Immature natural killer cell (primary cell): ENCODE measurements at places on chromosomes 5 and 9.
A peak's percentile ranks its signal among the peaks of the same experiment; 100 is the strongest.

- DNase-seq = no peak
- no peak overlapping the region for H3K4me3 ChIP-seq
- no peaks in the 10 kb centered on the region for H3K4me1 ChIP-seq
- H3K27ac ChIP-seq = no peak overlapping the region
- H3K27me3 ChIP-seq = peaks cover 3% of the 10 kb centered on the region
Observed at GRCh38 chr5:2705861-2706260, 45.6 kb downstream of the IRX2 start.

- H3K27ac ChIP-seq = peak overlapping the region; percentile 98
- H3K27me3 ChIP-seq = peaks cover 16% of the 10 kb centered on the region
- H3K4me1 ChIP-seq = peaks cover 84% of the 10 kb centered on the region
Observed at GRCh38 chr9:127779136-127779981, 893 bp upstream of the SH2D3C start.

- no peak for DNase-seq
- H3K27ac ChIP-seq = no peak overlapping the region
- no peak overlapping the region for H3K4me3 ChIP-seq
- no peaks in the 10 kb centered on the region for H3K36me3 ChIP-seq
- peaks cover 2% of the 10 kb centered on the region for H3K27me3 ChIP-seq
Observed at GRCh38 chr5:38716516-38716915, 129.3 kb upstream of the OSMR start.

GRCh38 chr9:80995759-80996158 lies 693.6 kb downstream of the TLE1 start:
- no peak overlapping the region for H3K27ac ChIP-seq
- H3K36me3 ChIP-seq = no peaks in the 10 kb centered on the region
- H3K27me3 ChIP-seq = no peaks in the 10 kb centered on the region
- H3K4me1 ChIP-seq = no peaks in the 10 kb centered on the region

DNA sequence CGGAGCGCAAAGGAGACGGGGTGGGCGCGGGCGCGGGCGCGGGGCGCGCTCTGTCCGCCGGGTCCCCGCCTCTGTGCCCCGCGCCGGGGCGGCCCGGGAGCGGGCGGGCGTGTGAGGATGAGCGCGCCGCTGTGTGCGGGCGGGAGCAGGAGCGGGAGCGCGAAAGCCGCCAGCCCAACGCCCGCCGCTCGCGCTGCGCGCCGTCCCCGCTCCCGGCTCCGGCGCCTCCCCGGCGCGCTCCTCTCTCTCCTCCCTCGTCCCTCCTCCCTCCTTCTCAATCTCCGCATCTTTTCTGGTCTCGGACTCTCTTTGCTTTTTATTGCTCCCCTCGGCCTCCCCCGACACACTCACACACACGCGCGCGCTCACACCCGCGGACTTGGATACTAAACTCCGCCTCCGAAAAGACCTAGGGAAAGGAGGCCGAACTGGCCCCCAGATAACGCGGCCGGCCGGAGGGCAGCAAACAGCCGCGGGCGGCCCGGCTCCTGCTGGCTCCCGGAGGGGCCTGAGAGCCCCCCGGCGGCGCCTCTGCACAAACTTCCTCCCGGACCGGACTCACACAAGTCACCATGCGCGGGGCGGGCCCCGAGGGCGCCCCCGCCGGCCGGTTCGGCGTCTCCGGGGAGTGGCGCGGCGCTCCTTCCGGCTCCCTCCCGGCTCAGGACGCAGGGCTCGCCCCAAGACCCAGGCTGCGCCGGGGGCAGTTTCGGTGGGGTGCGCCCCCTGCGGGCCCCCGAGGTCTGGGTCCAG lies at the start of gene FIBCD1:
Gene FIBCD1, minus strand, starts transcription at position 596 of the 753 bp plus-strand sequence. CDS start 640 bp downstream, outside the sequence.
- H3K4me1 ChIP-seq = peaks cover 7% of the 10 kb centered on the region
- no peak for DNase-seq
- H3K36me3 ChIP-seq = peaks cover 4% of the 10 kb centered on the region
- no peak within 1 kb of the TSS for H3K27ac ChIP-seq
- peaks cover 36% of the 10 kb centered on the region for H3K27me3 ChIP-seq

DNA sequence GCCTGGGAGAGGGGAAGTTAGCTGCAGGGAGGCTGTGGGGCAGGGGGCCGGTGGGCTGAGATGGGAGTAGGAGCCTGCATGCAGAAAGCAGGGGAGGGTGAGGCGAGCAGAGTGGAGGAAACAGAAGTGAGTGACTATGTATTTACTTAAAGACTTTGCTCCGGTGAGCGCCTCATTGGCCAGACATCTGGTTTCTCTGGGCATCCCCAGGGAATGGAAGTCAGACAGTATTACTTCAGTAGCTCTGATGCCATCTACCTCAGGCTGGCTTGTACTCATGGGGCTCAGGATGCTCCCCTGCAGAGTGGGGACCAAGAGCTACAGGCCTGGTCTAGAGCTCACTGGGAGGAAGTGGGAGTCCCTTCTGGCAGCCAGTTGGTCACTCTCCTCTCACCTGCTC lies 78.2 kb upstream of the ARAP3 start:
- no peak overlapping the region for H3K27ac ChIP-seq
- no peak overlapping the region for H3K4me3 ChIP-seq
- DNase-seq = no peak

GRCh38 chr9:96217294-96217707 lies 84.7 kb downstream of the HSD17B3 start:
- H3K27me3 ChIP-seq = peaks cover 13% of the 10 kb centered on the region
- H3K4me3 ChIP-seq = peak overlapping the region; percentile 65
- no peaks in the 10 kb centered on the region for H3K36me3 ChIP-seq
- peaks cover 21% of the 10 kb centered on the region for H3K4me1 ChIP-seq
- DNase-seq = no peak
- H3K27ac ChIP-seq = no peak overlapping the region

GRCh38 chr9:110767559-110768063 lies 99.0 kb downstream of the MUSK start:
- peaks cover 3% of the 10 kb centered on the region for H3K27me3 ChIP-seq
- H3K27ac ChIP-seq = no peak overlapping the region
- H3K4me1 ChIP-seq = no peaks in the 10 kb centered on the region
- no peak overlapping the region for H3K4me3 ChIP-seq

DNA sequence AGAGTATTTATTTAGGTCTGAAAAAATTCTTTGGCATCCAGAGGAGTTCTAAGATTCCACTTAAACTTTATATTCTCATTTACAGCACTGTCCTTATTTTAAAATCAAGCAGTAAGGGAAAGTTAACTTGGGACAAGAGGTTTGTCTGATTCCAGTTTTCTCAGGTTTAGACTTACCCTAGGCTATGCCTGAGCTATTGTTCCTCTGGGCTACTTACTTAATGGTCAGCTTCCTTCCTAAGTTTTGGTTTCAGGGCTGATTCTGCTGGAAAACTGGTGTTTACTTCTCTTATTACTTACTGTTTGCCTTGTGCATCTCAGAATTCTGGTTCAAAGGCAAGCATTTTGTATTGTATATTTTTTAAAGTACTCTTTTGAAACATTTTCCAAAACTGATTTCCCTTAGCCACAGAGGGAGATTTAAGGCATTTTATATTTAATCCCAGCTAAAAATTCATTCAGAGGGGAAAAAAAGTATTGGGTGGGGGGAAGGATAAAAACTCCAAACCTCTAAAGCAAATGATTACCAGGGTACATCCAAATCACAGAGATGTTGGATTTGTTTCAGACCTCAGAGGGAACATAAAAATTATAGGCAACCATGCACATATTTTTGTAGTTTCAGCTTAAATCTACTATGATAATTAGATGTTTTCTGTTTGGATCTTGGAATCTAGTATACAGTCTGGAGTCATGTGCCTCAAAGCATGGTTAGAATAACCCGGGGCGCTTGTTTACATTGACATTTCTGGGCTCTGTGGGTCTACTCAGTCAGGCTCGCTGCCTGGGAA lies 290.0 kb downstream of the ARHGAP26 start:
- H3K4me3 ChIP-seq = no peak overlapping the region
- no peak overlapping the region for H3K27ac ChIP-seq
- H3K36me3 ChIP-seq = peaks cover 79% of the 10 kb centered on the region
- H3K27me3 ChIP-seq = no peaks in the 10 kb centered on the region
- H3K4me1 ChIP-seq = peaks cover 48% of the 10 kb centered on the region

GRCh38 chr9:38333047-38333446 lies 59.5 kb upstream of the ALDH1B1 start:
- no peak for DNase-seq
- H3K27me3 ChIP-seq = peaks cover 8% of the 10 kb centered on the region
- no peaks in the 10 kb centered on the region for H3K36me3 ChIP-seq
- no peak overlapping the region for H3K4me3 ChIP-seq
- H3K4me1 ChIP-seq = no peaks in the 10 kb centered on the region
- no peak overlapping the region for H3K27ac ChIP-seq

GRCh38 chr5:111731638-111732037 lies 25.4 kb downstream of the NREP start:
- DNase-seq = no peak
- no peak overlapping the region for H3K4me3 ChIP-seq
- H3K4me1 ChIP-seq = peaks cover 10% of the 10 kb centered on the region
- H3K27me3 ChIP-seq = no peaks in the 10 kb centered on the region

- H3K27ac ChIP-seq = no peak overlapping the region
- no peaks in the 10 kb centered on the region for H3K4me1 ChIP-seq
- DNase-seq = no peak
- H3K27me3 ChIP-seq = peaks cover 12% of the 10 kb centered on the region
- H3K36me3 ChIP-seq = no peaks in the 10 kb centered on the region
Observed at GRCh38 chr5:69024241-69024651, 69.6 kb upstream of the SLC30A5 start.

GRCh38 chr9:127809540-127810377 lies 7.1 kb downstream of the FPGS start:
- H3K4me1 ChIP-seq = peaks cover 8% of the 10 kb centered on the region
- no peak overlapping the region for H3K27ac ChIP-seq
- no peak for DNase-seq
- H3K36me3 ChIP-seq = no peaks in the 10 kb centered on the region

DNA sequence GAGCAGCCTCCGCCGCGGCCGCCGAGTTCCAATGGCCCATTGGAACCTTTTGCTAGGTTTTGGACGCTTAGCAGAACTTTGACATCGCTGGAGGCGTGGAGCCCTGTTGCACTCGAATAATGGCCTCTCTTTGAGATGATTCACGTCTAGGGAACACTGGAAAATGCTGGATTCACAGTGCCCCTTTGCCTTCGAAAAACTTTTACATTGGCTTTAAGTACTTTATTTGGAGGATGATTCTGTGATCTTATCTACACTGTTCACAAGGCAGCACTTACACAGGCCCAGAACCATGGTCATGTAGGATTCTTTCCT lies 536 bp upstream of the PPIC start:
- no peak overlapping the region for H3K27ac ChIP-seq
- peaks cover 10% of the 10 kb centered on the region for H3K4me1 ChIP-seq
- peaks cover 13% of the 10 kb centered on the region for H3K27me3 ChIP-seq
- H3K36me3 ChIP-seq = no peaks in the 10 kb centered on the region
- no peak overlapping the region for H3K4me3 ChIP-seq
- DNase-seq = no peak
